Right lung (tissue), 10 donors: ENCODE measurements at places on chromosomes 12 and 14. TPM values are rescaled to one million over a fixed set of nuclear protein-coding genes. Genes with fewer than 3 reads are reported as not detected.

Gene CD163L1
- 8.9 TPM for polyA plus RNA-seq

Gene ITGB7
- 0.90 TPM for polyA plus RNA-seq

Gene ERBB3
- polyA plus RNA-seq, result 71.3 TPM

GRCh38 chr14:91361233-91361811, 56.3 kb downstream of the CCDC88C start:
- peak; percentile 79 for DNase-seq

DNA sequence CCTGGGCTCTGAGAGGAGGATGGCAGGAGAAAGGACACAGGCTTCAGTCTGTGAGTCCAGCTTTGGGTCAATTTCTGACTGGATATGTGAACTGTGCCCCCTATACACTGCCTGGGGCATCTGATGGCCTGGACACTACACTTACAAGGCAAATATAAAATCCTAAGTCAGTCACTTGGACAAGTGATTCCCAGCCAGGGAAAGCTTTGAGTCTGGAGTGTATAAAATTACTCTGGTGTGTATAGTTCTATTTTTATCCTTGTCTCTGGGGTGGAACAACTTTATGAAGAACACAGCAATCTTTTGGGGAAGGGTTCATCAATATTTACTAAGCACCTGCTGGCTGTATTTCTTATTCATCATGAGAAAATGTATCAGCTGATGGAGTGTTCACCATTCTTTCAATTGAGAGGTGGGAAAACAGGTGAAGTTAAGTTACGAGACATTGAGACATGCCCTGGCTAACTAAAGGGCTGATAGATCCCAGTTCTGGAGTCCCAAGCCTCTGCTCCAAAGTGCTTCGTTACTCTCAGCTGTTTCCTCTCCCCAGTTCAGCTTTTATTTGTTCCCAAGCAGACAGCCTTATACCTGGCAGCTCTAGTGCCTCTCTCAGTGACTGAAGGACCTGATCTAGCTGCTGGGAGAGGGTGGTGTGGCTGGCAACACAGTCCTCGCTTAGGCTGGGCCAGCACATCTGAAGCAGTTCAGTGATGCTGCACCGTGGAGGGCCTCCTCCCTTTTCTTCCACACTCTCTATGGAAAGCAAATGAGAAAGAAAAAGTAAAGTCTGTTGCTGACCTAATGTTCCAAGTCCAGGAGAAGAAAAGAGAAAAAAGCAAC, 30.9 kb downstream of the ZFYVE26 start:
- no peak for DNase-seq

Gene TAS2R42
- polyA plus RNA-seq, result not detected

Gene SIRT4
- 3.2 TPM for polyA plus RNA-seq

- no peak for DNase-seq
Observed at GRCh38 chr12:57580466-57580795, 10.6 kb upstream of the PIP4K2C start.

Gene CLEC4D
- polyA plus RNA-seq, result 0.07 TPM

GRCh38 chr14:105167303-105168092, 1.1 kb downstream of the JAG2 start:
- DNase-seq, result no peak

DNA sequence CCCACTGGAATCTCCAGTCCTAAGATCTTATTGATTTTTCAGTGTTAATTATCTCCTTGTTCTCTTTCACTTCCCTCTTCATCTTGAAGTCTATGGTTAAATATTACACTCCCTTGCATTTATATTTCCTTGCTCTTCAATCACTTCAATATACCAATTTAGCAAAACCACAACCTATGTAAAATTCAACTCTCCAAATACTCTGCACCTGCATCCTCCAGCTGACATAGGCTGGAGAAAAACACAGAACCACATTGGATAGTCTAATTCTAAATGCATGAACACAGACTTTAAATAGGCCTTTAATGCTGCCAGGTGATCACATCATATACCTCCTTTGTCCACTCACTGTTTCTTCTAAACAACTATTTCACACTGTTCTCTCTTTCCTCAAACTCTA, 253.8 kb upstream of the GARIN6 start:
- DNase-seq, result no peak

GRCh38 chr12:32284561-32284960, 114.8 kb upstream of the FGD4 start:
- DNase-seq, result no peak

Gene MUCL1
- not detected for polyA plus RNA-seq

DNA sequence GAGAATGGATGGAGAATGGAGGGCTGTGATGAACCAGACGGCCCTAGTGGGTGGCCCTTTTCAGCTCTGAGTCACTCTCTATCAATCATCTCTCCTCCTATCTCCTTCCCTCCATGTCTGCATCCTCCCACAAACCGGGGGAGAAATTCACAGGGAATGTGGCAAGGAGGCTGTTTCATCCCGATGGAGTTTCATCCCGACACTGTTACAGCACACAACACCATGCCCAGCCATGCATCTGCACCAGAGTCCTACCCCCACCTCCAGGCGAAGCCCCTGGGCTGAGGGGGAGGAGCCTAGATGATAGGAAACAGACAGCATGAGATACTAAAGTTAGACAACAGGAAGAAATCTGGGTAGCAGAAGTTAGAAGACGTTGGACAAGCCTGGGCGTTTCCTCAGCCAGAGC, 20.8 kb downstream of the SLC8B1 start:
- no peak for DNase-seq

- no peak for DNase-seq
Observed at GRCh38 chr12:123986374-123986965, 13.5 kb downstream of the ZNF664 start.

Gene TC2N
- 28.5 TPM for polyA plus RNA-seq

GRCh38 chr12:116709768-116710167, 28.1 kb downstream of the SPRING1 start:
- DNase-seq, result no peak

- DNase-seq, result no peak
Observed at GRCh38 chr14:21467616-21468015, 9.1 kb downstream of the RAB2B start.

- DNase-seq, result no peak
Observed at GRCh38 chr14:50064993-50065392, 51.4 kb downstream of the VCPKMT start.

Gene TUNAR
- 0.09 TPM for polyA plus RNA-seq

Gene TSHR
- 0.30 TPM for polyA plus RNA-seq

DNA sequence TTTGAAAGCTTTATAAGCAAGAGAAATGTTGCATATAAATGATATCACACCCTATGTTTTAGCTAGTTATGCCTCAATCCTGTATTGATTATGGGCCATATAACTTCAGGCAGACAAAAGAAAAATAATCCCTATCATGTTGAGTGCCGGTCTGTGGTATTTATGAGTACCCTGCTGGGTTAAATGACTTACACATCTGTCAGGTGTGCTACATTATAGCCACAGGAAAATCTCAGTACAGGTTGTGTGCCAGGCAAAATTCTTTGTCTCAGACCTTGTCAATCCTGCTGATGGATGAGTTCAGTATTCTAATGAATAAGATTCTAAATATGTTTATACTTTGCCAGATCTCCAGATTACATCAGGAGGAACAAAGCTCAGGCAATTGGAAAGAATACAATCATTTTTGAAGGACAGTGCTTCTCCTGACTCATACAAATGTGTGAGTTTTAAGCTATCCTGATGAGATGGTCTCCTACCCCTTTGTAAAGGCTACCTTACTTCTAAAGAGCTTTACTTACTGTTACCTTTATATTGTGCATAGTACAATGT, 109.8 kb upstream of the FOXG1 start:
- DNase-seq, result no peak

GRCh38 chr12:50112456-50113218, 601 bp downstream of the COX14 start:
- DNase-seq, result no peak

DNA sequence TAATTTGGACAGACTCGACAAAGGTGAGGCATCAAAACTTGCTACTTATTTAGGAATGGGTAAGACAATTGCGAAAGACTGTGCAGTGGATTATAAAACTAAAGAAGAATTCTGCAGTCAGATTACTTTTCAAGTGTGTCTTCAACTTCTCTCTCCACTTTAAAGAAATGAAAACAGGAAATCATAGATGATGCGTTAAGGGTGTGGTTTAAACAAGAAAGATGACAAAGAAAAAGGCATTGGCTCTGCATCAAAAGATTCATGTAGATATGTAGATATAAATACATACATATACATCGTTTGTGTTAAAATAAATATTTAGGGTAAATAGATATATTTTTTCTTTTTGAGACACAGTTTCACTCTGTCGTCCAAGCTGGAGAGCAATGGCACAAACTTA, 74.6 kb upstream of the PARP11 start:
- DNase-seq, result no peak

Gene GLIPR1L1
- polyA plus RNA-seq, result 0.34 TPM

Gene MSRB3
- 29.4 TPM for polyA plus RNA-seq

DNA sequence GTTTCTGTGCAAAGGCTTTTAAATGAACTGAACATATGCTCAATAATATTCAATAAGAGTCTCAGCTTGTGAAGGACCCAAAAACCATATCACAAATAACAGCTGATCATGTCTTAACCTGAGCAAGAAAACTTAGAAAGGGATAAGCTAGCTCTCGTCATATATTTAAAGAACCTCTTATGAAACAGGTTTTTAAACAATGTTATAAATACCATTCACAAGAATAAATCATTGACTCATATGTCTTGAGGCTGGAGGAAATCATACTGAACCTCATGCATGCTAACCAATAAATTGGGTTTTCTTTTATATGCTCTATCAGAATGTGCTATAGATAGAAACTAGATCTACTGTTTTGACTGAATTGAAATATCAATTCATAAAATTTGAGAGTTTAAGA, 426.9 kb downstream of the NOVA1 start:
- DNase-seq, result no peak

Gene STON2
- polyA plus RNA-seq, result 13.6 TPM

GRCh38 chr12:124646385-124647230, 79.2 kb upstream of the NCOR2 start:
- no peak for DNase-seq

Gene OR4E2
- polyA plus RNA-seq, result not detected

- no peak for DNase-seq
Observed at GRCh38 chr14:52690983-52691760, 4.2 kb downstream of the ERO1A start.

GRCh38 chr14:101000711-101001250, 97.3 kb upstream of the RTL1 start:
- no peak for DNase-seq

GRCh38 chr12:6082613-6083012, 41.9 kb downstream of the VWF start:
- no peak for DNase-seq

DNA sequence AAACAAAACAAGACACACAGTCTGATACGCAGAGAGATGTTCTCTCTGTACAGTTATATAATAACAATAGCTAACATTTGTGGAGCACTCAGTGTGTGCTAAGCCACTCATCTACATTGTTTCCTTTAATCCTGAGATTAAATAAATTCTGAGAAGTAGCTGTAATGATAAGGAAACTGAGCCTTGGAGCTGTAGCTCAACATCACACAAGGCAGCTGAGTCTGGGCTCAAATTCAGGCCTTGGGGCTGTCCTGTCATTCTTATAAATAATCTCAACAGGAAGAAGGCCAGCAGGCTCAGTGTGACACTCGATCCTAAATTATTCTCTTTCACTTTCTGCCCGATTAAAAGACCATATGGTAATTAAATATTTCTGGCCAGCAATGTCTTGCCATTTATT, 24.5 kb downstream of the CDKN1B start:
- DNase-seq, result no peak

Gene LMO3
- 10.8 TPM for polyA plus RNA-seq

GRCh38 chr14:64213086-64213485, 81.1 kb downstream of the ESR2 start:
- peak; percentile 40 for DNase-seq

DNA sequence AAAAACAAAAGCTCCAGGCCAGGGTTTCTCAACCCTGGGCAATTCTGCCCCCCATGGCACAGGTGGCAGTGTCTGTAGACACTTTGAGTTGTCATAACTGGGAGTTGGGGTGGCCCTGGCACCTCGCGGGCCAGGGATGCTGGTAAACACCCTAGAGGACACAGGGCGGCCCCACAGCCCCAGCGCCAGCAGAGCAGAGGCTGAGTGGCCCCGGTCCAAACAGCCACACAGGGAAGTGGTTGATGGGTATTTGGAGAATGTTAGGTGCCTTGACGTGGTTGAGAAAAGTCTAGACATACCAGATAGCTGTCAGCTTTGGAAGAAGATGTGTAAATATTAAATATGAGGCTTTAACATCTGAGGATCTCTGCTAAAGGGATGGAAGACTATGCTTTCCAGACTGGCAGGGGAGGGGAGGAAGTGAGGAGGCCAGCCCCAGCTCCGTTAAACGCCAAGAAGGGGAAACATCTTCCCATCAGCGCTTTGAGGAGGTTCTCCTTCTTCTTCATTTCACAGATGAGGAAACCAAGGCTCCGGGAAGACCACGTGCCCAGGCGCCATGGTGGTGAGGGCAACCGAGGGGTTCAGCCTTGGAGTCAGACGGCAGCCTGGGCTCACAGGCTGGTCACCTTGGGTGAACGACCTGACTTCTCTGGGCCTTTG, 103.7 kb downstream of the SCARB1 start:
- no peak for DNase-seq

- DNase-seq, result no peak
Observed at GRCh38 chr14:70896981-70897380, 10.3 kb upstream of the PCNX1 start.

GRCh38 chr14:59768855-59769375, 101.7 kb downstream of the RTN1 start:
- DNase-seq, result no peak
